ENCODE measurements at places on chromosomes 12 and 14.
A peak's percentile ranks its signal among the peaks of the same experiment; 100 is the strongest.

GRCh38 chr12:121468499-121468801 is 68.5 kb downstream of the RNF34 start:
- DNase-seq = no peak

DNA sequence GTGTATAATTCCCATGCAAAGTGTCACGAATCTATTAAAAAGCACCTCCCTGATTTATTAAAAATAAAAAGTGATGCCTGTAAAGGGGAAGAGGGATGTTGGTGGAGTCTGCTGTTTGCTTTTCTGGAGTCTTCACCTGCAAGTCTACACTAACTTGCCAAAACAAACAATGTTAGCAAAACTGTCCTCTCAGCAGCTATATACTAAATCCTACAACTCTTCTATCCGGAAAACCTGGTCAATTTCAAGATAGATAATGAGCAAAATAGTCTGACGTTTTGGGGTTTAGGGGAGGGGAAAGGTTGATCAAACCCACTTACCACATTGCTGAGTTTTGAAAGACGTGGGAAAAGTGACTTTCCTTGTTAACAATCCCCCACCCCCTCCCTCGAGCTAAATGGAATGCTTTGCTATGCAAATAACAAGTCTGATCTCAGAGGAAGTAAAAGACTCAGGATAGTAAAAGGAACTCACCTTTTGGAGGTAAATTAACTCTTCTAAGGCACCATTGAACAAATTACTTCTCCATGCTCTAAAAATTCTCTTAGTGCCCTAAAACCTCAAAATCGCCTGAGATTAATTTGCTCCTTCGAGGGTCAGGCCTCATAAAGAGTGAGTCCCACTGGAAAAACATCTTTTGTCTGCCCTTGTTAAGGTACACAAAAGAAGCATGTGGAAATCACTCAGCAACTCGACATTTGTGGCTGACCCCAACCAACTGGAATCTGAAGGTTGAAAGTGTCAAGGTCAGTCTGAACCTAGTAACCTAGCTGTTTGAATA is 13.5 kb downstream of the BMP4 start:
- no peak for DNase-seq

DNA sequence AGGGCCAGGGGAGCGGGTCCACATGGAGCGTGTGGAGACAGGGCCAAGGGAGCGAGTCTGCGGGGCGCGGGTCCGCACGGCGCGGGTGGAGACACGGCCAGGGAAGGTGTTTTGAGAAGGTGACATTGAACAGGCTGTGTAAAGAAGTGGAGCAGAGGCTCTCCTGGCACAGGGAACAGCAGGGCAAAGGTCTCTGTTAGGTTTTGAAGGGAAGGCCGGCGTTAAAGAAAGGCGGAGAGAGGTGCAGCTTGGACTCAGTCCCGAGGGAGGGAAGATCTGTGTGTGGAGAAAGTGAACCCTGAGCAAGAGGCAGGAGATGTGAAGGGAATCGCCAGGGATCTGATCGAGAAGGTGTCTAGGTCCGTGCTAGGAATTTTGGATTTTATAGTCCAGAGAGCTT is 1.8 kb downstream of the PXMP2 start:
- DNase-seq = no peak

DNA sequence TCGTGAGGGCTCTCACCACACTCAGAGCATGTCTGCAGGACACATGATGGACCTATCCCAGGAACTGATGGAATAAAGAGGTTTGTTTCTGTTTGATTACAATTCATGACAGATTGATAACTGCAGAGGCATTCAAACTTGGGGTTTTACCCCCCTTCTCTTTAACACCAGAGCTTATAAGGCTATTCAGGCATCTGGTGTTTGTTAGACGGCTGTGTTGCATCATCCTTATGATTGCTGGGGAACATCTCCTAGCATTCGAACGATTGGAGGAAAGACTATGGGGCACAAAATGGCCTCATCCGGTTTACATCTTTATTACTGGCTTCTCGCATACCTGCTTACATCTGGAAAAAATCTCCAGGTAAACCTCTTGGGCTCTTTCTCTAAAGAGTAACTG is 191.8 kb downstream of the MSRB3 start:
- DNase-seq = no peak

DNA sequence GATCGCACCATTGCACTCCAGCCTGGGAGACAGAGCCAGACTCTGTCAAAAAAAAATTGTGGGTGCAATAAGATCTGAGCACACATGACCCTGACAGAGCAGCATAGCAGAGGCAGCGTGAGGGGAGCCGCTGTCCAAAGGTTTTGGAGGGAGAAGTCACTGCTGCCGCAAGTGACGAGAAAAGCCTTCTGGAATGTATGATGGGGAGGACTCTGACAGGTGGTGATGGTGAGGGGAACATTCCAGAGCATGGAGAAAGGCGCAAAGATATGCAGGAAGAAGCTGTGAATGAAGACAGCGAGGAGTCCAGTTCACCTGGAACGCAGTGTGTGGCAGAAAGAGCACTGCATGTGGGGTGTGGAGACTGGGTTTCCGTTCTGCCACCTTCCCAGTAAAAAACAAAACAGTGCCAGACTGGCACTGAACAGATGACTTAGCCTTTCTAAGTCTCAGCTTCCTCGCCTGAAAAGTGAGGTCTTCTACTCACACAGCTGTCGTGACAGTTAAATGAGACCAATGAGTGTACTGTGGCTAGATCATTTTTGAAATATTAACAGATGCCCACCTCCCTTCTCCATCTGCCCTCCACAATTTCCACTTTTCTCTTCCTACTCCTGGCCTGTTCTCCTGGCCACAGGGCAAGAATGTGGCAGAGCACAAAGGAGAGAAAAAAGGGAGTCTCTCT is 53.4 kb upstream of the PTHLH start:
- no peak for DNase-seq

- no peak for DNase-seq
Observed at GRCh38 chr14:95817271-95817670, 59.4 kb upstream of the TUNAR start.

GRCh38 chr12:20482491-20483054 is 114.2 kb downstream of the PDE3A start:
- no peak for DNase-seq

DNA sequence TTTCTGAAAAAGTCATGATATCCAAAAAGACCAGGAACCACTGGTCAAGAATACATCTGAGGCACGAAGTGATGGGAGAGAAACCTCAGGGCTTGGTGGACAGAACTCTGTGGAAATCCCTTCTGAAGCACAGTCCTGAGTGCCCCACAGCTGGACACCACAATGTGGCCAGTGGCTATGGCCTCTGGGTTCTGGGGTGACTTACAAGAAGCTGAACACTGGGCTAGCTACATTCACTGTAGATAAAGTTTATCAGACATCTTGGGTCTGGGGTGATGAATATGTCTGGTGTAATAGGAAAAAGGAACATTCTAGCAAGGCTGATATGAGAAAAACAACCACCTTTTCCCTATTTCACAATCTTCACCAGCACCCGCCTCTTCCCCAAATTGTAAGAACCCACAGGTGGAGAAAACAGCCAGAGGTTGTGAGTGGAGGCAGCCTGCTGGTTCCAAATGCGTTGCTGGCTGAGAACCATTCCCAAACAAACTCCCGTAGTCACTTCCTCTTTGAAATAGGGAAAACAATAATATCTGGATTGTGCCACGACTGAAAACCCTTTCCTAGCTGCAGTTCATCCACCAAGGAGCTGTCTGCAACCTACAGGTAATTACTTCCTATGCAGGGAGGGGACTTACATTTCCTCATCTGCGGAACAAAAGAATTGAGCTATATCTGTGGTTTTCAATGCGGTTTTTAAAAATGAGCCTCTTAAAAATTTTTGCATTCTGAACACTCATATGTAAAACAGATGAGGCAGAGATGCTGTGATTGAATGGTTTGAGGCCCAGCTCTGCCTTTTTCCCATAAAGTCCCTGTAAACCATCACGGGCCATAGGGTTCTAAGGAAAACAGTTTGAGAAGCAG is 193.6 kb downstream of the SLC41A2 start:
- no peak for DNase-seq

DNA sequence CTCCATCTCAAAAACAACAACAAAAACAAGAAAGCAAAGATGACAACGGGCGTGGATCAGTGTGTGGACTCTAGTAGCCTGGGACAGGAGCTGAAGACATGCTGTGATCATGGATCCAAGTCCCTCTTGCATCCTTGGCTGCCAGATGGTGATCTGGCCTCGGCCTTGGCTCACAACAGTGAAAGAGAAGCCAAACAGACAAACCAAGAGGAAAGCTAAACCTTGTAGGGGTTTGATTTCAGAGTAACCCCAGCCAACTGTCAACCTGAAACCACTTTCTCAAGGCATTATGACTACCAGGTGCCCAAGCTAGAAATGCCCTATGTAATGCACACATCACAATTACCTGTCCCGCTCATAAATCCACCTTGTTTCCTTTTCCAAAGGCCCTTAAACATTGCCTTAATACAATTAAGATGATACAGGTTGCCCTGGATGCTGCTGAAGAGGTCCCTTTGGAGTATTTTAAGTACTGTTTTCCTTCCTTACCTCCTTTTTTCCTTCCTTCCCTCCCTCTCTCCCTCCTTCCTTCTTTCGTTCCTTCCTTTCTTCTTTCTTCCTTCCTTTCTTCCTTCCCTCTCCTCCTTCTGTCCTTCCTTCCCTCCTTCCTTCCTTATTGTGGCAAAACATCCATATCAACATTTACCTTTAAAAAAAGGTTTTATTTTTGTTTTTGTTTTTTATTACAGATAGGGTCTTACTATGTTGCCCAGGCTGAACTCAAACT is 41.4 kb upstream of the NINJ2 start:
- DNase-seq = no peak

DNA sequence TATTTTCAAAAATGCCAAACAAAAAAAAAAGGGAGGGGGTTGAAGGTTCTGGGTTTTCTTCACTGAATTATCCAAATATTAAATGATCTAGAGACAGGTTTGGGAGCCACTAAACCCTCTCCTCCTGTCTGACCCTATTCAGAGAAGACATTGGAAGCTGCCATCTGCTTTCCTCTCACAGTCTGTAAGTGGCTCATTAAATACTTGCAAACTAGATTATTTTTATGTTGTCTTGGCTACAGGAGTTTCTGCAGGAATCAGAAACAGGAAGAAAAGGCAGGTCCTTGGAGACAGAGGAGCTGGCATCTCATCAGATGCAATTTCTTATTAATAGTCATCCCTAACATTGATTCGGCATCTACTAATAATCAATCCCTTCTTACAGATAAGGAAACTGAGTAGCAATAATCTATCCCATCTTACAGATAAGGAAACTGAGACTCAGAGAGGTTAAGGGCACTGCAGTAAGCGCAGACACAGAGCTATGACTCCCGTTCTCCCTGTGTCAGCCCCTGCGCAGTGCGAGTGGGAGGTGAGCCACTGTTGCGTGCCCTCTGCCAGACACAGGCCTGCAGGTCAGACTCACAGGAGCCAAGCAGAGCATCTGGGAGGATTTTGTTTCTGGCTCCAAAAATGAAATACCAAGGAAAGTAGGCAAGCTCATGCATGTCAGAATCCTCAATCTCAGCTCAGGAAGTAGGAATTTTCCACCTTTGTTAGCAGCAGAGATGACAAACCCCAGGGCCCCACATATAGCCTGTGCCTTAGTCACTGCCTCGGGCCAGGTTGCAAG is 11.0 kb downstream of the BDKRB2 start:
- DNase-seq = no peak

GRCh38 chr14:62206456-62206855 is 444.2 kb downstream of the SNAPC1 start:
- no peak for DNase-seq

GRCh38 chr14:86708846-86709339 is 1178.9 kb downstream of the FLRT2 start:
- DNase-seq = no peak

- DNase-seq = no peak
Observed at GRCh38 chr14:55537782-55538181, 42.2 kb upstream of the KTN1 start.

DNA sequence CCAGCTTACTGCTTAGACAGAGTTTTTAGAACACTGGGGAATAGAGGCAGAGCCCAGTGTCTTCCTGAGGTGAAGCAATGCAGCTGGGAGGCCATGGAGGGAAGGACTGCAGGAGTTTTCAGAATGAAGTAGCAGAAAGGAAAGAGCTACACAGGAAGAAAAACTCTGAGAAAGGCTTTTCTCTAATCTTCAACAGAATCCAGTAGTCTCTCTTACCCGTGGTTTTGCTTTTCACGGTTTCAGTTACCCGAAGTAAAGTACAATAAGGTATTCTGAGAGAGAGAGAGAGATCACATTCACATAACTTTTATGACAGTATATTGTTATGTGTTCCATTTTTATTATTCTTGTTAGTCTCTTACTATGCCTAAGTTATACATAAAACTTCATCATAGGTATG is 761.6 kb downstream of the BCL11B start:
- DNase-seq = no peak

GRCh38 chr12:54126029-54126695 is 62.6 kb downstream of the SMUG1 start:
- DNase-seq = peak; percentile 43

GRCh38 chr12:101857043-101857558 is 20.3 kb upstream of the DRAM1 start:
- no peak for DNase-seq

DNA sequence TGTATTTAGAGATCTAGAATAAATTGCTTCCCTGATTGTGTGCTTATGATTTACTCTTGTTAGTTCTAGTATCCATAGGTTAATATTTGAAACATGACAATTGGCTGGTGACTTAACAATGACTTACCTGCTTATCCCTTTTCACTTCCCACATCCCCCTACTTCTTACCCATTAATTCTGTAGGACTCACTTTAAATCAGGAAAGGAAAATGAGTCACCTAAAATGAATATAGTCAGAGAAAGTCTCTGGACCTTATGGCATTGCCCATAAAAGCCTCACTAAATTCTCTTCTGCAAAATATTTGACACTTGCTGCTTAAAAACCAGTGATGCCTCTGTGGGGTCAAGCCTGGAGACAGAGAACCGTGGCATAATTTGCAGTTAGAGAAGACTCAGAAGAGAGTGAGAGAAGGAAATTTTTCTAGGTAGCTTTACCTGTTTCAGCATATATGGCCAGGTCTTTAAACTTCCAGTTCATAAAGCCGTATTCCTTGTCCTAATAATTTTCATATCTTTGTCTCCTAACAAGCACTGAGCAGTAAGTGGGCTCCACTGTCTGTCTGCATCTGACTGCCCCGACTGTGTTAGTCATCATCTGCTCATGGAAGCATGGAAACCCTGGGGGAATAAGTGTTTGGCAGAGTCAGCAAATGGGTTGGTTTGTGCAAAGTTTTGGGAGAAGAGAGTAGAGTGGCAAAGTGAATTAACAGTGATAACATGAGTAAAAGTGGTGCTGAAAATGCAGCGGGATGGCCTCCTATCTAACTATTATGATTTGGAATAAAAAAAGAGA is 294.4 kb downstream of the AKAP6 start:
- no peak for DNase-seq

DNA sequence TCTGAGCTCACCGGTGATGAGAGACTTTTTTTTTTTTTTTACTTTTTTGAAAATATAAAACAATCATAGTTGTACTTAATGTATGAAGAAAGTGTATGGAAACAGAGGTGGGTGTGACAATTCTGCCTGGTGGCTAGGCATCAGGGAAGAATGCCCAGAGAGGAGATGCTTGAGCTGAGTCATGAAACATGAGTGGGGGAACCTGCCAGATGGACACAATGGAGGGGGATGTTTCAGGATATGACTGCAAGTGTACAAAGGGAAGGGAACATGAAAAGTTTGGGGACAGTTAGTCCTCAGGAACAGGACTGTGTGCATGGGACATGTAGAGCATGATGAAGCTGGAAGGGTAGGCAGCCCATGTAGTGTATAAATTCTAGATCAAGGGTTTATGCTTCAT is 274.2 kb upstream of the E2F7 start:
- DNase-seq = peak; percentile 54
